B cell (primary cell): ENCODE measurements at places on chromosomes 2 and 18.
A peak's percentile ranks its signal among the peaks of the same experiment; 100 is the strongest.

GRCh38 chr2:144706647-144707046, 186.7 kb upstream of the ZEB2 start:
- no peak for DNase-seq

DNA sequence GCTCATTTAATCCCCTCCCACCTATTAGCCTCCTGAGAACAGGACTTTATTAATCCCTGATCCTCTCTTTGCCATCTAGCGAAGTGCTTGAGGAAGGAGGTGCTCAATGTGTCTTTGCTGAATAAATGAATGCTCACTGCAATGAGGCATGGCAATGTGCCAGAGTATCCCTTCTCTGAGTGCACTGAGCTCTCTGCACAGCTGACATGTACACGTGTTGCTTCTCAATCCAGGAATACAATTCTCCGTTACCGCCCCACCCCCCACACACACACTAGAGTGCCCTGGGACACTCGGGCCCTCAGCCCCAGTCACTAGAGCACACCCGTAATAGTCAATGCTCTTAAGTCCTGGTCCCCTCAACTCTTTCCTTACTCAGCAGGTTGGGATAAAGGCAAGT, 41.4 kb downstream of the FAM178B start:
- DNase-seq: no peak

DNA sequence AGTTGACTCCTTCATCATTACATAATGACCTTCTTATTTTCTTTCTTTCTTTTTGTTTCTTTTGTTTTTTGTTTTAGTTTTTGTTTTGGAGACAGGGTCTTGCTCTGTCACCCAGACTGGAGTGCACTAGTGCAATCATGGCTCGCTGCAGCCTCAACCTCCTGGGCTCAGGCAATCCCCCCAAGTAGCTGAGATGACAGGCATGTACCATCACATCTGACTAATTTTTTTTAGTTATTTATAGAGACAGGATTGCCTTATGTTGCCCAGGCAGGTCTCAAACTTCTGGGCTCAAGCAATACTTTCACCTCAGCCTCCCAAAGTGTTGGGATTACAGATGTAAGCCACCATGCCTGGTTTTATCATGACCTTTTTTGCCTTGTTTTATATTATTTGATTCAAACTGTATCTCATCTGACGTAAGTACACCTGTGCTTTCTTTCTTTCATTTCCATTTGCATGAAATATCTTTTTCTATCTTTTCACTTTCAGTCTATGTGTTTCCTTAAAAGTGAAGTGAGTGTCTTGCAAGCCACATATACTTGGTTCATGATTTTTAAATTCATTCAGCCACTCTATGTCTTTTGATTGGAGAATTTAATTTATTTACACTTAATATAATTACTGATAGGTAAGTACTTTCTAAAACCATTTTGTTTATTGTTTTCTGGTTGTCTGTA, 39.1 kb downstream of the SP100 start:
- DNase-seq: no peak

- DNase-seq: no peak
Observed at GRCh38 chr2:19675856-19676460, 225.8 kb downstream of the TTC32 start.

DNA sequence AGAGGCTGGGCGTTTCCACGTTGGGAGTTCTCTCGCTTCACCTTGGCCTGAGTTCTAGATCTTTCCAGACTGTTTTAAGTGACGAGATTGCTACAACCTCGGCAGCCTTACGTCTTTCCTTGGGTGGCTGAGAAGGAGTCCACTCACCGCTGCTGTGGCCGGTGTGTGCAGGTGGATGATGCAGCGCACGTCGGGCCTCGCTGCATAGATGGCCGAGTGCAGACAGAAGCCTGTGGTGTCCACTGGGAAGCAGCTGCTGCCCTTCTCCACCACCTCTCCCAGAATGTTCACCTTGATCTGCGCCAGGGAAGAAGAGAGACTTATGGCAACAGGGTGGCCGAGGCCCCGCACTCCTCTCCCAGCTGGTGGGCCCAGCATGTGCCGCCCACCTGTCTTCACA, 75.7 kb downstream of the ADD2 start:
- no peak for DNase-seq

GRCh38 chr2:23605236-23605635, 220.3 kb downstream of the KLHL29 start:
- DNase-seq: no peak

GRCh38 chr2:18819566-18819965, 230.2 kb upstream of the NT5C1B start:
- DNase-seq: no peak

- DNase-seq: no peak
Observed at GRCh38 chr2:191318729-191319078, 73.5 kb downstream of the MYO1B start.

GRCh38 chr2:31260870-31261269, 26.9 kb downstream of the EHD3 start:
- no peak for DNase-seq

- DNase-seq: peak; percentile 54
Observed at GRCh38 chr2:60661073-60661738, 94.9 kb upstream of the PAPOLG start.

GRCh38 chr2:28678175-28678855, 73.3 kb upstream of the PPP1CB start:
- no peak for DNase-seq

GRCh38 chr2:226883296-226883795, 47.5 kb downstream of the RHBDD1 start:
- DNase-seq: no peak

DNA sequence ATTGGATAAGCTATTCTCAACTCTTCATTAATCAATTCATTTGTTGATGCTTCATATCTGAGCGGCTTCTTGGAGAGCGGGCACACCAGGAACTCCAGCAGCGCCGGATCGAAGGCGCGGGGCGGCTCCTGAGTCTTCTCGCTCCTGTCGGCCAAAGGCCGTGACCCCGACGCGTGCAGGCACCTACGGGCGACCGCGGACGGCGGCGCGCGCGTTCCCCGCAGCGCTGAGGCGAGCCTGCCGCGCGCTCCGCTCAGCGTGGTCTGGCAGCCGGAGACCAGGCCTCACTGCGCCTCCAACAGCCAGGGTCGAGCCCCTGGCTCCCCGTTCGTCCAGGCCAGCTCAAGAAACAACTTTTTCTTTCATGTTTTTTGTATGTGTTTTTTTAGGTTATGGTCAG, 97.5 kb downstream of the ICA1L start:
- DNase-seq: no peak

- no peak for DNase-seq
Observed at GRCh38 chr18:57640749-57641148, 19.1 kb upstream of the NARS1 start.

- DNase-seq: no peak
Observed at GRCh38 chr2:12657560-12657959, 59.2 kb upstream of the TRIB2 start.

DNA sequence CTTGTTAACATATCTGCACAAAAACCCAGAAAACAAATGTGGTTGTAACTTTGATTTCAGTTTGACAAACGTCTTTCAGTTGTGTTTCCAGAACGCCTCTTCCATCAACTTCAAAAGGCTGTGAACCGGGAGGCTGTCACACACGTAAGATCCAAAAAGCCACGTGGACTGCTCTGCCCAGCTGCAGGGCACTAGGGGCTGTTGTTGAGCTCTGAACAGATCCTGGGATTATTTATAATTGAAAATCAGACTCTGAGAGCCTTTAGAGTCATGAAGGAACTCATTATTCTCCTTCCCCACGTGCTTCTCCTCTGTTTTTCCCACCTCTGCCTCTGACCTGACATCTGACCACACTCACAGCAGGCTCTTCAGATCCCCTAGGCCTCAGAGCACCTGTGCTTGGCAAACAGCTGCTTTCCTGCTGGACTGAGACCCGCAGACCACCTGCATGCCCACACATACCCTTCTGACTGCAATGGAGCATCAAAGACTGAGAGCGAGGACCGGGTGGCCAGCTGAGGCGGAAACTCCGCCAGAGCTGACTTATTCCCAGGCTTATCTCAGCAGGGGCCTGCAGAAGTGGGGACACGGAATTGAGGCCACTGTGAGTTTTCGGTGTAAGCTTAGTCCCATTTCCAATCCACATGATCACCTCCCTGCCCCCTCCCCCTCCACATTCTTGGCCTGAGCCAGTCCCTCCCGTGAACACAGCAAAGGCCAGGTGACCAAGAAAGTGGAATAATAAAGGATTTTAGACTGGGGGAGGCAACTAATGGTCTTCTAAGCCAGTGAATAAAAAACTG, 114.8 kb downstream of the ATL2 start:
- no peak for DNase-seq

GRCh38 chr2:174062934-174063333, 97.8 kb upstream of the SP3 start:
- no peak for DNase-seq

- no peak for DNase-seq
Observed at GRCh38 chr18:40168026-40168425, 1787.0 kb upstream of the PIK3C3 start.

- no peak for DNase-seq
Observed at GRCh38 chr2:73105511-73105971, 7.2 kb downstream of the RAB11FIP5 start.

DNA sequence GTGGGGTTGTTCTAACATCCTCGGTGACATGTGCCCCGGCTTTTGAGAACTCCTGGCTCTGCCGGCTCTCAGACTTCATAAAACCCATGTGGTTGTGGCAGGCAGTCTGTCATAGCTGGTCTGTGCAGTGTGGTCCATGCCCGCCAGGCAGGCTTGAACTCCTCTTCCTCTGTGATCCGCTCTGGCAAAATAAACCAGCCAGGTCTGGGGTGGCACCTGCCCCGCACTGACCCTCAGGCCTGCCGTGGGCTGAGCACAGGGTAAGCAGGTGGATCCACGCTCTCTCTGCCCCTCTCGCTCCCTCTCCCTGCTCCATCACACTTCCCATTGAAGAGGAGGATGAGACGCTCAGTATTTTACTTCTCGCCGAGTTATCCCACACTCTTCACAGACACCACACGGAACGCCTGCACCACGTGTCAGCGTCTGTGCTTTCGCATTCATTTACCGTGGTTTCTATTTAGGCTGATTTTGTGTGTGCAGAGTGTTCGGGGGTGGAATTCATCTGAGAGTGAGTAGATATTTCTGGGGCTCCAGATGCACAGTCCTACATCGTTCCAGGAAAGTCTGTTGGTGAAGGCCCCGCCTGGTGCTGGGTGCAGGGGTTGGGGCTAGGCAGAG, 56.4 kb downstream of the RTP5 start:
- DNase-seq: no peak

- DNase-seq: no peak
Observed at GRCh38 chr2:170052151-170052550, 125.8 kb upstream of the MYO3B start.

GRCh38 chr2:28423856-28424605, 31.4 kb downstream of the FOSL2 start:
- no peak for DNase-seq

GRCh38 chr2:65097844-65098243, 32.1 kb downstream of the RAB1A start:
- no peak for DNase-seq

DNA sequence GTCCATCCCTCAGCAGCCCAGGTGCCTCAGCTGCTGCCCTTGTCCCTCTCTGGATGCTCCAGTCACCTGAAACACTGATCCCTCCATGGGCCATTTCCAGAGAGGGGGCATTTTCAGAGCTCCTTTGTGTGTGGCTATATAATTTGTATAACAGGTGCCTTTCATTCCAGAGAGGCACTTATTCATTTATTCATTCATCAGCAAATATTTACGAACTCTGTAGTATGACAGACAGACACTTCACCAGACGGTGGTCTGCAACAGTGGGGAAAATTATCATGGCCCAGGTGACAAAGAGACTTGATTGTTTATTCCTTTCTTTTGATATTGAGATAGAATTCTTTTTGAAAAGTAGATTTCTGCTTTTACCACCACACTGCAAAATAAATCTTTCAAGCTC, 361.7 kb downstream of the TMEM182 start:
- no peak for DNase-seq

- DNase-seq: no peak
Observed at GRCh38 chr2:100272841-100273329, 49.4 kb downstream of the LONRF2 start.

DNA sequence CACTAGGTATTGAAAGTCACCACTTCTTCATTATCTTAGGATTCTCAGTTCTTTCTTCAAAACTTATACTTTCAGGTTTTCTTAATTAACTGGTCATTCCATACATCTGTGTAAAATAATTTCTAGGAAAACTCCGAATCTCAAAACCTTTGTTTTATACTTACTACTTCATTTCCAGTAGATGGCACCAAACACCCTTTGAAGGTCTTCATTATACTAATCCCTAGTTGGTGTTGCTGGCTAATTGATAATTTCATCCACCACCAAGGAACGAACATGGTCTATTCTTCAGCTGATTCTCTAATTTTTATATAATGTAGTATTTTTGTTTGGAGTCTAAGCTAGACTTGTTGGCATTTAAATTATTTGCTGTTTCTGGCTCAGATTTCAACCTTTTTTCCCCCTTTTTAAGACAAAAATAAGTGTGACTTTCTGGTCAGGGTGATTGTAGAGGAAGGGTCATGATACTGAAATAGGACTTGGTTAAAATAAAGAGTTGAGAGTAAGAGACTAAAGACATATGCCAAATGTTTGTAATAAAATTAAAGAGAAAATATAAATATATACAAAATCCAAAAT, 2.8 kb upstream of the MXD1 start:
- DNase-seq: peak; percentile 75

GRCh38 chr2:96808176-96808837, 7.8 kb upstream of the CNNM3 start:
- DNase-seq: no peak

DNA sequence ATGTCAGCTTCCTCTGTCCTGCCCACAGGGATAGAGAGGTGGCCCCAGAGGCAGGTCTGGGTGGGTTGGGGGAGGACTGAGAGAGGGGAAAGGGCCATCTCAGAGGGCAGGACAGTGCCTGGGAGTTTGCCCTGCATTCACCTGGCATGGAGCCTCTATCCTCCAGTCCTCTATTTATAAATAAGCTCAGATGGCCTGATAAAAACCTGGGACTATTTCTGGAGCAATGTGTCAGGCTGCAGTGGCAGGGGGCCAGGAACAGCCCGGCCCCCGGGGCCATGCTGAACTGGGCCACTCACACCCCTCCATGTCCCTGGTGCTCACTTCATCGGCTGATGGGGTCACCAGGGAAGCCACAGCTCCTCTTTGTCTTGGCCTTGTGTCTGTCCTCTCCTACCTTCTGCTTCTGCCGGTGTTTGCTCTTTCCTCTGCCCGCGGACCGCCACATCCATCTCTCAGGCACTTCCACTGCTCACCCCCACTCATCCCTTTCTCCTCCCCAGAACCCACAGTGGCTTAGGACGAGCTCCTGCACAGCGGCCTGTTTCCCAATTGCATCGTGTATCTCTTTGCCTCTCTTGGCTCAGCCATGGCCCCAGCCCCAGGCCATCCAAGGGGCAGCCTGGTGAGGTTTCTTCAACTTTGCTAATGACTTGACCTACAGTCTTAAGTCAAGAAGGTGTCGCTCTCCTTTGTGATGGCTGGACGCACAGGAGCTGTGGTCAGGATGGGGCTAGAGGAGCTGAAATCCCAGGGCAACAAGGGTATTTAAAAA, 38.8 kb downstream of the SCTR start:
- DNase-seq: no peak
